EL (cell line): ENCODE measurements at places on chromosomes 2 and 18.

- peak; percentile 80 for DNase-seq
Observed at GRCh38 chr2:26086155-26086637, 52.3 kb downstream of the RAB10 start.

- peak; percentile 79 for DNase-seq
Observed at GRCh38 chr18:61893971-61894750, 1.4 kb upstream of the RNF152 start.

- DNase-seq, result peak; percentile 13
Observed at GRCh38 chr2:83359336-83359735, 1099.7 kb downstream of the SUCLG1 start.

DNA sequence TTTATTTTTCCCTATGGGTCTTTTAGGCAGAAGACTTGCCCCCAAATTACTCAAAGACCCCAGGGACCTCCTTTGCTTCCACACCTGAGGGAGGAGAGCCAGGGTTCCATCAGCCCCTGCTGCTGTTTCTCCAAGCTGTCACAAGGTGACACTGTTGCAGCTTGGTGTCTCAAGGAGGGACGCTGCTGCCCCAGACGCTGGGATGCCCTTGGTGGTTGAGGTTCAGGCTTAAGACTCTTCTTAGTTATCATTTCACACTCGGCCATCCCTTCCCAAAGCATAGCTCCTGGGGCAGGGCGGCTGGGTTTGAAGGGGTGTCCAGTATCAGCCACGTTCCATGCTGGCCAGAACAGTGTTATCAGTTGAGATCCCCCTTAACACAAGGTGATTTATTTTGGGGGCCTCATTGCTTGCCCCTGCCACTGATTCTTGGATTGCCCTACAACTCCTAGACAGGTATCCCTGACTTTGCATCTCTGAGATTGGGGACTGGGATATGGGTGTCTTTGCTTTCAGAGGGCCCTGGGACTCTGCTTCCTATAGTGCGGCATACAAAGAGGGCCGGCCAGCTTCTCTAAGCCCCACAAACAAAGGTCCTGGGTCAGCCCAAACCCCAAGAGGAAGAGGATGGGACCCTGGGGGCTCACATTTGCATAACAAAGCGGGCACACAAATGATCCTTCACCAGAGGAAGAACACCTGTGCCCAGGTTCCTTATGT lies 22.7 kb downstream of the GPR55 start:
- DNase-seq, result peak; percentile 60

GRCh38 chr18:53918091-53918490 lies 306.4 kb downstream of the MBD2 start:
- DNase-seq, result no peak

DNA sequence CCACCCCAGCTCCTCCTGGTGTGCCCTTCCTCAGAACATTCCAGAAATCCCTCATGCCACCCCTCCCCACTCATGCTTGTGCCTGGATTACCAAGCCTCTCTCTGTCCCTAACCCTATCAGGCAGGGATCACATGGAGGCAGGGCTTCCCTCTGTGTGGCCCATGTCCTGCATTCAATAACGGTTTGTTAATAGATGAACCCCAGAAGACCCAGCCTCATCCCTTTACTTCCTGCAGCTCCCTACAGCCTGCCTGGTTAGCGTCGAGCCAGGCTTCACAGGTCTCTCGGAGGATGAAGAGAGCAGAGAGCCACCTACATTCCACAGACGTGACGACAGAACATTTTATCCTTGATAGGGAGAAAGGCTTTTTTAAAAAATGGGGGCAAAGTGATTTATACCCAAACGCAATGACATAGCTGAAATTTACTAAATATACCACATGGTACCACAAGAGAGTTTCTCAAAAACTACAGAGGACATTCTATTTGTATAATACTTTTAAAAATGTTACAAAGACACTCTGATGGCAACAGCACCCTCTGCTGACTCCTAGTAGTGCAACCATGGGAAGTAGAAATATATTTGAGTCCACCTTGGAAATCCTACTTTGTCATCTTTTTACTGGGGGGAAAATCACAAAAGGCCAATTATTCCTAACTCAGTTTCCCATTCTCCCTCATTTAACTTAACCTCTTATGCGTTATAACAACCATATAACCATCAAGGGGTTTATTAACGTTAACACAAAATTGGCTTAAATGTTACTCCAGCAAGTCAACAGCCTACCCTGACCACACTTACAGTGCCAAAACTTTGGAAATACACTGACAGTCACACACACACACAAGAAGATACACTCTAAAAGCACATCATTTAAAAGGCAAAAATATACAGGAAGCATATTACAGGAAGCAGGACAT lies 30.7 kb downstream of the FBXO15 start:
- peak; percentile 31 for DNase-seq

DNA sequence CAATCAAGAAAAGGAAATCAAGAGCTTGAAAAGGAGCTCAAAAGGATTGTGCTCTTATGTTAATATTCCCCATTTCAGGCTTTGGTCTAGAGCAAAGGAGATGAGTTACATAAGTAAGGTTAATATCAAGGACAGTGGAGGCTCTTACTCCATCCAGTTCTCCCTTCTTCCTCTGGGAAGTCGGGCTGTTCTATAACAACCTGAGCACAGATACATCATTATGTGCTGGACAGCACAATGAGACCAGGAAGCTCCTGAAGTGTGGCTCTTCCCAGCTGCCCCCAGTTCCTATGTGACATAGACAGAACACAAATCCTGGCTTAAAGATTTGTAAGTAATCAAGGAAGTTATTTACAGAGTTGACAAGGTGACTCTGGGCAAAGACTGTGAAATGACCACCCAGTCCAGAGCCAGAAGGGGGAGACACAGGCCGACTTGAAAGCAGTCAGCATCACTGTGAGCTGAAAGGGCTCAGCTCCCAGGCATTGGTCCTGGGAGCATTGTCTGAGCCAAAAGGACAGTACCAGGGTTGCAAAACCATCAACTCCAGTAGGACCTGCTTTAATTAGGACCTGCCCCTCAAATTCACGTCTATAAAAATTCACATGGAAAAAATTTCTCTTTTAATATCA lies 917.6 kb upstream of the ACVR2A start:
- peak; percentile 4 for DNase-seq

DNA sequence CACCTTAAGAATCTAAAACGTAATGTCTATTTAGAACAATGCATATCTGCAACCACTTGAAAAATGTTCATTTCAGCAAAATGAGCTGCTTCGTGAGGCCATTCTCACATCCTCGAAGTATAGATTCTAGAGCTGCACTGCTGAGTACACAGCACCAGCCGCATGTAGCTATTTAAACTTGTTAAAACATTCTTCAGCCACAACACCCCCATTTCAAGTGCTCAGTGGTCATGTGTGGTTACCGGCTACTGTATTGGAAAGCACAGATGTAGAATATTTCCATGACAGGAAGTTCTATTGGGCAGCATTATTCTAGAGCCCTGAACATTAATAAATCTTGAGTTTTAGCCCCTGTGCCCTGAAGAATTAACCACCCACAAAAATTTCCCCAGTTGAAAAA lies 35.0 kb downstream of the SUMO1 start:
- DNase-seq, result no peak

DNA sequence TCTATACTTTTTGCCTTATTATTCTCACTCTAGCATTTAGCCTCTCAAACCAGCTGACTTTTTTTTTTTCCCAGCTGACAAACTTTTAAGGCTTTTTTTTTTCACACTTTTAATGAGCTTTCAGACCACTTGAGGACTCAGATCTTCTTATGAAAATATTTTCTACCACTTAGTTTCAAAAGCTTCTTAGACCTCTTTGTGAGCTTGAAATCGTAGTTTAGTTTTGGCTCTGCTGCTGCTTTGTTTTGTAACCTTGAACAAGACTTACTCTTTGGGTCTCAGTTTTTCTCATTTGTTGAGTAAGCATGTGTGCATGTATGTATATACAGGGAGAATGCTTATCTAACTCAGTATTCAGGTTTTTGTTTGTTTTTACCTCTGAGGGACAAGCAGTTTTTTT lies 3.5 kb downstream of the NBEAL1 start:
- DNase-seq, result no peak
